ENCODE measurements at places on chromosomes 1 and 21. TPM values are rescaled to one million over a fixed set of nuclear protein-coding genes. Genes with fewer than 3 reads are reported as not detected.

- no peak for DNase-seq
Observed at GRCh38 chr1:24308365-24309015, 10.7 kb upstream of the GRHL3 start.

NUP210L gene
- 0.06 TPM for total RNA-seq

KCNJ15 gene
- not detected for total RNA-seq

DTL gene
- total RNA-seq: 12.0 TPM

LCE3D gene
- total RNA-seq: not detected

DNA sequence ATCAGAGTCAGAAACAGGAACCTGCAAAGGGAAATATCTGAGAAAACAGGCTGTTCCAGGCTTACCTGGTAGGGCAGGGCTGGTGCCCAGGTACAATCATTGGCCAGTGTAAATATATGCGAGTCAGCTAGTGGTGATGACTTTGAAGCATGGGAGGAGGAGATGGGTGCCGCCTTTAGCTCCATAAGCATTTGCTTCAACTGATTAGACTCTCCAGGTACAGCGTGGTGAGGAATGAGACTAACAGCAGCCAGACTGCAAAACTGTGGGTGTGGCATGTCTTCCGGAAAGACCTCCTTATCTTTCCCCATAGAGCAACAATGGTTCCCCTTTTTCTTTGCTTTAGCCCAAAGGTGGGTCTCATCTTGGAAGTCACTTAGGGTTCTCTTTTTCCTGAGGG, 137.2 kb downstream of the LRIG2 start:
- DNase-seq: peak; percentile 61

SCP2 gene
- 267 TPM for total RNA-seq

CELA3A gene
- total RNA-seq: 0.65 TPM

- DNase-seq: no peak
Observed at GRCh38 chr1:190563230-190563629, 85.6 kb upstream of the BRINP3 start.
